ENCODE measurements at places on chromosomes 11 and 22.

DNA sequence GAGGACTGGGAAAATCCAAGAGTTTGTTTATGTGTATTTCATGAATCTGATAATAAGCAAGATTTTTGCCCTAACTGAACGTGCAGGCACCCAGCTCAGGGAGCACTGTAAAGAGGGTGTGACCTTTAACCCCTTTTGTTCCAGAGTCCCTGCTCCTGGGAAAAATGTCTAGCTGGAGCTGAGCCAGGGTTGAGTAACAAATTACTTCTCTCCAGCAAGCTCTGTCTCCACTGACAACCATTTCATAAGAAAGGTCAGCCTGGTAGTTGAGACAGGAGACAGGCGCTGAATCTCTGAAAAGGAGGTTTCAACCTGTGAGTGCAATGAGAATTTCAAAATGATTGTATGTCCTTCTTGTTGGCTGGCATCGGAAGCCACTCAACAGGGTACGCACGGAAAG, 156.4 kb upstream of the NARS2 start:
- DNase-seq: no peak

- no peak for DNase-seq
Measured at GRCh38 chr22:39653787-39654077, 83.2 kb downstream of the CACNA1I start.

GRCh38 chr22:44153710-44154109, 27.0 kb upstream of the PARVG start:
- DNase-seq: no peak

DNA sequence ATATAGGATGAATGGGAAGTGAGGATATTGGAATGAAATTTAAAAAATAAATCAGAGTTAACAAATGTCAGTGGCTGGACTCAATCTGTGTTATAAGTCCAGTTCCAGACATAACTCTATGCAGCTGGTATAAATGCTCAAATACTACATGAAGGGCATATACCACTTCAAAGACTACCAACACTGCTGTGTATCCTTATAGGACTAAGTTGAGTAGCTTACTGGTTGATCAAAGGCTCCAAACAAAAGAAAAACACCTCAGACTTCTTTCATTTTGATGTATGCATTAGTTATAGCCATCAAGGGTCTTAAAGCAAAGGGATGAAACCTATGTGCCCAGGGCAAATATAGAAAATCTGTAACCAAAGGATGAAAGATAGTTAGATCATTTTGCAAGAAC, 86.2 kb downstream of the PAK1 start:
- DNase-seq: no peak

GRCh38 chr11:19739872-19740271, 27.2 kb downstream of the NAV2 start:
- no peak for DNase-seq

DNA sequence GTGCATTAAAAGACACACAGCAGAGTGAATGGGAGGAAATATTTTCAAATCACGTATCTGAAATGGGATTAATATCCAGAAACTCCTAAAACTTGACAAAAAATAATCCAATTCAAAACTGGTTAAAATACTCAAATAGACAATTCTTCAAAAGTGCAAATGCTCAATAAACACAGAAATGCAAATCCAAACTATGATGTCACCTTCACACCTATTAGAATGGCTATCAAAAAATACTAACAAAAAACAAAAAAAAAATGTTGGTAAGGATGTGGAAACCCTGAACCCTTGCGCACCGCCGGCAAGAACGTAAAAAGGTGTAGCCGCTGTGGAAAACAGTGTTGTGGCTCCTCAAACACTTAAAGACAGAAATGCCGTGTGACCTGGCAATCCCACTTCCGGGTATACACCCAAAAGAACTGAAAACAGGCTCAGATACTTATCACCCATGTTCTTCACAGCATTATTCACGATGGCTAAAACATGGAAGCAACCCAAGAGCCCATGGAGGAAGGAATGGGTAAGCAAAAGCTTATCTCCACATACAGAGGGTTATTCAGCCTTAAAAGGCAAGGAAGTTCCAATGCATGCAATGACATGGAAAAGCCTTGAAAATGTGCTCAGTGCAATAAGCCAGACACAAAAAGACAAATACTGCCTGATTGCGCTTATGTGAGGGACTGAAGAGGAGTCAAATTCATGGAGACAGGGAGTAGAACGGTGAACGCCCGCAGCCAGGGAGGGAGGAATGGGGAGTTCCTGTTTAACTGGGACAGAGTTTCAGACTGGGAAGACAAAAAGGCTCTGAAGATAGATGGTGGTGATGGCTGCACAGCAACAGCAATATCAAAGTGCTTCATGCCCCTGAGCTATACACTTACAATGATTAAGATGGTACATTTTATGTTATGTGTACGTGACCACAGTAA, 19.6 kb downstream of the BRD1 start:
- no peak for DNase-seq

DNA sequence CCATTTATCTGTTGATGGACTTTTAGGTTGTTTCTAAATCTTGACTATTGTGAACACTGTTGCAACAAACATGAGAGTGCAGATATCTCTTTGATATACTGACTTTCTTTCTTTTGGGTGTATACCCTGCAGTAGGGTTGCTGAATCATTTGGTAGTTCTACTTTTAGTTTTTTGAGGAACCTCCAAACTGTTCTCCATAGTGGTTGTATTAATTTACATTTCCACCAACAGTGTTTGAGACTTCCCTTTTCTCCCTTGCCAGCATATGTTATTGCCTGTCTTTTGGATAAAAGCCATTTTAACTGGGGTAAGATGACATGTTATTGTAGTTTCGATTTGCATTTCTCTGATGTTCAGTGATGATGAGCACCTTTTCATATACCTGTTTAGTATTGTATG, 330.0 kb downstream of the DDX10 start:
- DNase-seq: no peak

DNA sequence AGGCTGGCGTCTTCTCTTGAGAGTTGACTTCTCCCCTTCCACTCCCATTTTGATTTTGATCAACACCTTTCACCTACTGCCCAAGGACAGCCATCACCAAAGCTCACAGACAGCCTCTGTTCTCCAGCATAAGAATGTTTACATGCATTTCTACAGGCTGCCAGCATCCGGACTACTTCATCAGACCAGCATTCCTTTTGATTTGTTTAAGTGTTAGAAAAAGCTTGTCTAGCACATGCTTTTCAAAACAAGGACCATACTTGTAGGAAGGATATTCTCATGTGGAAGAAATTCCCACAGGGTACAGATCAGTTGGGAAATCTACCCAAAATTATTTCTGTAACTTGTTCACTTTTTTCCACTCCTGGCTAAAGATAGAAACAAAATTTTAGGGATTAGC, 6.2 kb upstream of the KCNA4 start:
- no peak for DNase-seq

DNA sequence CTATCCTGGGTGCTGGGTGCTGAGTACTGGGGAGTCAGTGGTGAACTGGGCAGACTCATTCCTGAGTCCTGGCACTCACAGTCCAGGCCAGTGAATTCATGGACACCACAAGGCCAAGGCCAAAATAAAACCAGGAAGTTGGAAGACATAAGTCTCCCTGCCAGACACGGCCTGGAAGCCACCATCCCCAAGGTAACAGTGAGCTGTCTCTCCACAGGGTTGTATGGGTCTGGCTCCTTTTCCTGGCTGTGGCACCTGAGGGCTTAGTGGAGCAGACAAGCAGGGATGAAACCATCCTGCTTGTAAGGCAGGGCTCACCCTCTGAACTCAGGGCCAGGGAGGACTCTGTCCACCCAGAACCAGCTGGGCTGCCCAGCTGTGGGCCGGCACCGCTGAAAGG, 54.7 kb upstream of the ALX4 start:
- DNase-seq: no peak

DNA sequence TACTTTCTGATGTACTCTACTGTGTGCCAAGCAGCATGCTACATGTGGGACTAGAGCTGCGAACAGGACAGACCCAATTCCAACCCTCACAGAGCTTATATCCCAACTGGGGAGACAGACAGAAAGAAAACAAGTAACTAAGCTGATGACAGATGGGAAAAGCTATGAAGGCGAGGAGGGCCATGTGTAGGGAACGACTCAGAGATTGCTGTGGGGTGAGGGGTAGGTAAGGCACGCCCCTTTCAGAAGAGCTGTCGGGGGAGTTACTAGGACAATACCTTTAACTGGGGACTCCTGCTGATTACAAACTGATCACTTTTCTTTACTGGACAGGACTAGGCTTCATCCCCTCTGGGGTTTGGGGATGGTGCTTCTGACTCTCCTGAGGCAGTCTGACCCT, 48.9 kb downstream of the ST3GAL4 start:
- no peak for DNase-seq

- no peak for DNase-seq
Measured at GRCh38 chr11:131985846-131986301, 615.5 kb downstream of the NTM start.

DNA sequence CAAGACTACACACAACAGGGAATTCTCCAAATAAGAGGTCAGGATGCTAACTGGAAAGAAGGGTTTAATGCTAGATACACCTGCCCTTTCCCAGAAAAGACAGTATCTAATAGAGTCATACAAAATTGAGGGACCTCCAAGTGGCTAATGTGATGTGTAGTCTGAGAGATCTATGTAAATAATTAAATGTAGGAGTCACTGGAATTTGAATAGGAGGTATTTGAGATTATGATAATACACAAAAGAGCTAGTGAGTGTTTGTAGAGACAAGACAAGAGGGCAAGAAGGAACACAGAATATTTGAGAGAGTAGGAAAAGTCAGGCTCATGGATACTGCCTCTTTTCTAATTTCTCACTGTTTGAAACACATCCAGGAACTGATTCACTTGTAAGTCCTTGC, 15.5 kb upstream of the INSC start:
- DNase-seq: no peak

DNA sequence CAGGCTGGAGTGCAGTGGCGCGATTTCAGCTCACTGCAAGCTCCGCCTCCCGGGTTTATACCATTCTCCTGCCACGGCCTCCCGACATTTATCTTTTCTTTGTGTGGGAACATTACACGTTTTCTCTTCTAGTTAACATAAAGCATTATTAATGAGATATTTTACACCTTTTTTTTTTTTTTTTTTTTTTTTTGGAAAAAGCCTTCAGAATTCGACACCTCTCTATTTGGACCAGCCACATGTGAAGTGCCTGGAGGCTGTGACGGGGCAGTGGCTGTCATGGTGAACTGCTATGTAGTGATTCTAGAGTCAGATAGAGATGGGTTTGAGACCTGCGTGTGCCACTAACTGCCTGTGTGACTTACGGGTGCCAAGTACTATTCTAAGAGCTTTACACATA, 64.3 kb downstream of the SMIM38 start:
- no peak for DNase-seq

DNA sequence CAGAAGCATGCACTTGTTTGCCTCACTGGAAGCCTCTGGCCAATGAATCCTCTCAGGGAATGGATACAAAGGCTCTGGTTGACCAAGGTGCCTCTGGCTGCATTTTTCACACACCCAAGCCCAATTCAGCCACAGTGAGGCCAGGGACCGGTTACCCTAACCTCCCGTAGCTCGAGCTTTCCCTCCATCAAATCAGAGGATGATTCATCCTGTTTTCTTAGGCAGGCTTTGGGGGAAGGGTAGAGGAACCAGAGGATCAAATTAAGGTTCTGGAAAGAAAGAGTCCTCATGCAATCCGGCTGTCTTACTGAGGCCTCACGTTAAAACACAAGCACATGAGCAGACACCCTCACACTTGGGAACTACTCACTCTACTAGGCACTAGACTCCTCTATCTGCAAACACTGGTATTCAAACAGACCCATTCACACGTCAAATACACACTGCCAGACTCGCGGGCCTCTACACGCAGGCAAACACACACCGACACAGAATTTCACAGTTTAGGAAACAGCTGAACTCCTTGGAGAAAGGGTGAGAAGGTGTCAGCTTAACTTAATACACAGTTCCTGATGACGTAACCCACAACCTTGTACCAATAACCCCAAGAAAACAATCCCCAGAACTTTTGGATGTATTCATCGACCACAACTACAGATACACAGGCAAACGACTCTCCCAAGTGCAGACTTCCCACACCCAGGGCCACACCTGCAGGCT, 12.4 kb downstream of the NRXN2 start:
- DNase-seq: no peak

DNA sequence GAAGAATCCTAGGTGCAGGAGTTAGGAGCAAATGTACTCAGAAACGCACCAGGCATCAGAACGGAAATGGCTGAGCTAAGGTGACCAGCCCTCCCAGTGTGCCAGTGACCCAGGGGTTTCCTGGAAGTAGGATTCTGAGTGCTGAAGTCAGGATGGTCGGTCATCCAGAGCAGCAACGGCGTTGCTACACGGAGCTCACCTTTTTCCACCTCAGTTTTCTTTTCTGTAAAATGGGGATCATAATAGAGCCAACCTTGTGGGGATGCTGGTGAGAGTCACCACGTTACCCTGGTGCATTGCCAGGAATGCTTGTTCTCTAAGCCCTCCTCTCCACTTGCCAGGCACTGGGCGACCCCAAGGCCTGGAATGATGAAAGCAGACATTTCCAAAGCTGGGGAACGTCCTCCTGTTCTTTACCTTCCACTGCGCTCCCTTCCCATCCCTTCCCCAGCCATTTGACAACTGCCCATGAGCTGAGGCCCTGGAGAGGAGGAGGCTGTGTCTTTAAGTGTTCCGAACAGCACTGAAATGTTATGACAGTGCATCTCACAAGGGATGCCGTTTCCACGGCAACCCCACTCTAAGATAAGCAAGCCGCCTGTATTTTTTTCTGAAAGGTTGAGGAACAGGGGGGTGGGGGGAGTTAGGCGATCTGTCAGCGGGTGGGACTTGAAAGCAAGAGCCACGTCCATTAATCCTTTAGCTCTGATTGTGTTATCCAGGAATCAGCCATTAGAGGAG, 66.8 kb downstream of the TSPAN18 start:
- no peak for DNase-seq

DNA sequence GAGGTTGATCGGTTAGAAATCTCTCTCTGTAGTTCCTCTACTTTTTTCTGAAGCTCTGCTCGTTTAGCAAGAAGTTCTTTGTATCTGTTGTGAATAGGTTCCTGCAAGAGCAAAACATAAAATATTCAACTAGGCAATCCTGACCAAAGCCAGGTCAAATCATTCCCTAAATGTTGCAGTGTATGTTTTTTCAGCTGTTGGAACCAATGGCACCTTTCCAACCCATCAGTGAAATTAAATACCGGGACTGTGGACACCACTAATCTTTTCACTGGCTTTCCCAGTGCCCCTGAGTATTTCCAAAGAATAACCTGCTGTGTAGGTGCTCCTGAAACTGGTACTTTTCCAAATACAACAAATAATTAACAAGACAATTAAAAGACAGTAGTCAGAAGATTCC, 45.1 kb downstream of the CEP57 start:
- no peak for DNase-seq

GRCh38 chr11:8059571-8060011, 21.4 kb upstream of the TUB start:
- DNase-seq: no peak
